Stimulated activated CD8-positive, alpha-beta memory T cell treated with anti-CD3 and anti-CD28 coated beads, Interleukin-7, amount 100 ng/mL, for 1 hour (primary cell): ENCODE measurements at places on chromosomes 6 and 20.

GRCh38 chr6:44305200-44305725, 7.9 kb downstream of the AARS2 start:
- no peak for DNase-seq

DNA sequence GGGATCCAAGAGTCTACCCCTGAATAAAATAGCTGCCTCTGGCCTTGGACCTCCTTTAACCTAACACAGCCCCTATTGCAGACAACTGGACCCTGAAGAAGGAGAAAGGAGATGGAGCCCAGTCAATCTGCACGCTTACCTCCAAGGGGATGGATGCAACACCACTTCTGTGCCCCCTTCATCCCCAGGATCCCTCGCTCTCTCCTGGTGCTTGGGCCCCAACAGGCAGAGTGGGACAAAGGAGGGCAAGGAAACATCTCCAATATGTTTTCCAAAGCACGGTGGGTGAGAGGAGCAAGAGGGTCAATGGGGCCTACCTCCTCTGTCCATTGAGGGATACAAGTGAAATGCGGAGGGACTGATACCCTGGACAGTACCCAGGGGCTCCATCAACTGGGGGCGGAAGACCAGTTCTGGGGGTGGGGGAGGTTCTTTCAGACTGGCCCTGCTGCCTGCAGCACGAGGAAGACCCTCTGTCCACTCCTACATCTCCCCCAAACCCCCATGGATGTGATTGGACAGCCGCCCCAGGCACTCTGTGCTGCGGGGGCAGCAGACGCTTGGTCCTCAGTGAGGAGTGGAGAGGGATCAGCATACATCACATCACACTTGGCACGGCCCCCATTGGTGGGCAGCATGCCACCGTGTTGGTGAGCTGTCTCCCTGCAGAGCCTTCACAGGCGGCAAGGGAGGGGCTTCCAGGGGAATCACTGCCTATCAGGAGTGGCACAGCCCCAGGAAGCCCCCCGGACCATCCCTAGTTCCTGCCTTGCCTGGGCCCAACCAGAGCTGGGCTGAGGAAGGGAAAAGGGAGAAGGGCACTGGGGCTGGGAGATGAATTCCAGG, 70.6 kb downstream of the MRPL14 start:
- no peak for DNase-seq

DNA sequence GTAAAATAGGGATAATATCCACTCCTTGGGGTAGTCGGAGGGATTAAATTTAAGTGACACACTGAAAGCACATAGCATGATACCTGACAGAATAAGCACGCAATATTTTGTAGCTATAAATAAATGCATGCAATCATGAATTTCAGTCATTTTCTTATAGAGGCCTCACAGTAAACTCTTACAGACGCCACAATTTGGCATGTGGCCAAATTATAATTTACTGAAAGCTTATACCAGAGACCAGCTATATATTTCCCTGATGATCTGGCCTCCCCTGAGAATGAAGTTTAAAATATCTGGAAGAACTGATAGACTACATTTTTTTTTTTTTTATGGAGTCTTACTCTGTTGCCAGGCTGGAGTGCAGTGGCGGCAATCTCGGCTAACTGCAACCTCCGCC, 40.9 kb downstream of the QRSL1 start:
- DNase-seq = no peak

DNA sequence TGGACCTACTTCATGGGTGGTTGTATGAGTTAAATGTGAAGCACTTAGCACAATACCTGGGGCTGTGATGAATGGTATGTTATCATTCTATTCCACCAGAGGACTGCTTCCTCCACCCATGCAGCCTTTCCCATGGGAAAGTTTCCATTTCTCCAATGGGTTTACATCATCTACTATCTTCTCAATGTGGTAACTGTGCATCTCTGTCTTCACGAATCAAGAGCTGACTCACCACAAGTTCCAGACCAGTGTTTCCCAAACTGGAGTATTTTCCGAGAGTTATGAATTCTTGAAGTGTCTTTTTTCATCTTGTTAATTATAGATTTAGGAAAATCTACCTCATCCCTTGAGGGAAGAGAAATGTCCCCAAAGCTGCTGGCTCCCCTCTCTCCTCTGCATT, 182.8 kb downstream of the UNC5CL start:
- no peak for DNase-seq

- no peak for DNase-seq
These were observed 29.2 kb downstream of the SLC22A23 start for GRCh38 chr6:3427687-3428085.

- DNase-seq = no peak
These were observed 46.0 kb downstream of the TFEB start for GRCh38 chr6:41689171-41690008.

GRCh38 chr6:106128981-106129781, 43.0 kb downstream of the PRDM1 start:
- DNase-seq = no peak

- no peak for DNase-seq
These were observed 179.2 kb upstream of the KHDRBS2 start for GRCh38 chr6:62465206-62465605.

DNA sequence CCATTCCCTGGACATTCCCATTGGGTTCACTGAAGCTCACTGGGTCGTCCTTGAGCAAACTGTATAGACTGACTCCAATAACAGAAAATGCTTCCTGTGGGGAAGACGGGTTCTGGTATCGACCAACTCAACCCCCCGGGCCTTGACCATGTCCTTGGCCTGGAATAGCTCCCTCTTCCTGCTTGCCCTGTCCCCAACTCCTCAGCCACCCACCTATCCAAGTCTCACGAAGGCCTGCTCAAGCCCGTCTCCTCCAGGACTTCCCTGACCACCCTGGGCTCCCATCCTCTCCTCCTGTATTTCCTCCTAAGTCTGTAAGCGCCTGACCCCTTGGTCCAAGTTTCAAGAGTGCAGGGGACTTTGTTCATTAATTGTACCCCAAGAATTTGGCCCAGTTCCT, 2.8 kb upstream of the HMGA1 start:
- no peak for DNase-seq

- no peak for DNase-seq
These were observed 25.6 kb upstream of the MC3R start for GRCh38 chr20:56222945-56223344.

DNA sequence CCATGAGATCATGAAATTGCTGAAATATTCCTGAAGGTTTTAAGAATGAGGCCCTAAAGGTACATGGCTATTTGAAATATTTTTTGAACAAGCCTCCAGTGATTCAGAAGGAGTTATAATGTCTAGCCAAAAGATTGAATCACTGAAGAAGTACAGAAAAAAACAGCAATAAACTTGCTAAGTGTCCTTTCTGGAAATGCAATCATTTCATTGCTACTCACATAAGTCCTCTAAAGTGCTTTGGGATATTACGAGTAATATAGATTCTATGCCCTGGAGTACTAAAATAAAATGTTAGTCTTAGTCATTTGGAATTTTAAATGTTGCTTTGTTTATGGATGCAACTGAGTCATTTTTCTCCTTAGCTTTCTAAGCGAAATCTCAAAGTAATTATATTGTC, 32.7 kb downstream of the CENPW start:
- no peak for DNase-seq
